ENCODE measurements at places on chromosomes 16 and 17. TPM values are rescaled to one million over a fixed set of nuclear protein-coding genes. Genes with fewer than 3 reads are reported as not detected.

ATXN1L gene
- polyA plus RNA-seq: 15.6 TPM

DNA sequence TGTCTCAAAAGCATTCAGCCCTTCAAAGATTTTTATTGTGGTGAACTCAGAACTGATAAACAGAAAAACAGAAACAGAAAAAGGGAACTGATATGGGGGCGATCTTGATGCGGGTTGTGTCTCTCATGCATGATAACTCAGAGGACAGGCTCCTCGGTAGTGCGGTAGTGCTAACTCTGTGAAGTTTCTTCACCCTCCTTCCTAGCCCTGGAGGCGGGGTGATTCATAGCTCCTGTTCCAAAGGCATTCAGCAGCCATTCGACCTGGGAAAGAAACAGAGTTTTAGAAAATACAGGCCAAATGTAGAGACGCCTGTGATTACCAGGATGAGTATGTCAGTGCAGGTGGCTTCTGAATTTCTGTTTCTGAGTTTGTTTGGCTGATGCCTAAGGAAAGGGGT is 5.5 kb upstream of the MAF start:
- DNase-seq: no peak

DNA sequence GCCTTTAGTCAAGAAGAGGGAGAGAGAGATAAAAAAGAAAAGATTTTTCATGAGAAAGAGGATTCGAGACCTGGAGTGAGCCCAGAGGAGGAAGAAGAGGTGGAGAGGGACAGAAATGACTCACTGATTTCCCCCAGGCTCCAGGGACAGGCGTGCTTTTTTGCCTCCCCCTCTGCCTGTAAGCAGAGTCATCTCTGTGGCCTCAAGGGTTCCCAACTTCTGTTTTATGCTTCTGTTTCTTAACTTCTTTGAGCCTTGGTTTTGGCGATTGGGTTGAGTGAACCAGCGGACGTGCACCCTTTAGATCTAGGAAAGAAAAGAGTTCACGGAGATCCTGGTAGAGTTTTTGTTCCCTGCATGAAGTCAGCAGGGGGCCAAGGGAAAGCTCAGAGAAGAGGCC is 147.9 kb upstream of the NOL11 start:
- DNase-seq: no peak

GRCh38 chr16:77511053-77511452 is 76.2 kb upstream of the ADAMTS18 start:
- no peak for DNase-seq

- DNase-seq: no peak
Measured at GRCh38 chr16:84559311-84559932, 55.0 kb upstream of the MEAK7 start.

Measured in endothelial cell of umbilical vein (primary cell).